ENCODE measurements at places on chromosomes 13 and 19.

GRCh38 chr19:19482809-19483596, 32.3 kb downstream of the TSSK6 start:
- no peak for DNase-seq

DNA sequence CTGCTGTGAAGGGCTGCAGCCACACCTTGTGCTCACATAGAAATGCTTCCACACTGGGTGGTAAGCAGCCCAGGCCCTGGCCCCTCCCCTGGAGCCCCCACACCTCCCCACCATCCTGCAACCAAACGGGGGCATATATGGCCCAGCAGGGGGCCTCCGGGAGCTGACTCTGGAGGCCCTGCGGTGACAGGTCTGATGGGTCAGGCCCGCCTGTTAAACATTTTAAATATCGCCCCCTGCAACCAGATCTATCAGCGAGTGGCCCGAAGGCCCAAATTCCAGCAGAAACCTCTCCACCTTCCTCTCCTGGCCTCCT, 48.0 kb upstream of the KATNAL1 start:
- DNase-seq, result no peak

- no peak for DNase-seq
Measured at GRCh38 chr19:52646571-52647217, 8.5 kb upstream of the ZNF83 start.

DNA sequence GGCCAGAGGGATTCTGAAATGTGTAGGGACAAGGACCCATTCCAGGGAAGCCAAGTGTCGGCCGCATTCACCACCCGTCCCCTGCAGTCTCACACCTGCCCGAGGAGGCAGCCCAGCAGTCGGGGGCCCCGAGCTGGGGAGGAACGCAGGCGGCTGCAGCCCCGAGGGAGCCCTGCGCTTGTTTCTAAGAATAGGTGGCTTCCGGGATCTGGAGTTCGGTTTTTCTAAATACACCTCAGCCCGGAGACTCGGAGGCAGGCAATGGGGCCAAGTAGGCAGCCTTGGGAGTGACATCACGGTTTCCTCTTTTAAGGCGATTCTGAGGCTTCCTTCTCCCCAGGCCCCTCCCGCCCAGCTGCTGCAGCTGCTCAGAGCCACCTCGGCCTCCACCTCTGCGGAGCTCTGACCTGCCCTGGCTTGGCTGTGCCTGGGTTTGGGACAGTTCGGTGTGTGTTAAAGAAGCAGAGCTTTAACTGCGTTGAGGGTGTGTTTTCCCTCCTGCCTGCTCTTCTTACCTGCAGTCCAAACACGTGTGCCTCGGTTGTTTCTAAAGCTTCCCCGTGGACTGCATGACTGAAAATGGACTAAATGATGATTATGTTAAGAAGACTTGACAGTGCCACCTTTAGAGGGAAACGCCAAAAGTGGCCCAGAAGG, 80.5 kb downstream of the COL4A2 start:
- no peak for DNase-seq

GRCh38 chr13:26813980-26814348, 53.4 kb upstream of the GPR12 start:
- no peak for DNase-seq

DNA sequence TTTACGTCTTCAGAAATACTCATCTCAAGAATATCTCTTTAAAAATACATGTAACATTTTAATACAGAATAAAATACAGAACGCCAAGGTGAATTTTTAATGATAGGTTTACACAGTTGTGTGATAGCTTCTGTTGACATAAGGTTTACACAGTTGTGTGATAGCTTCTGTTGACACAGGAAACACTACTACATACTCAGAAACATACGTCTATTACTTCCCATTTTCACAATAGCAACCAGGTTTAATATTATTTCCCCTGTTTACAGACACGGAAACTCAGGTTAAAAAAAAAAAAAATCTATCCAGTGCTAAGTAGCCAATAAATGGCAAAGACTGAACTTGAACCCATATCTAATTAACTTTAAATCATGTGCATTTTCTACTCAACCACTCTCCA, 571.2 kb downstream of the LIG4 start:
- DNase-seq, result no peak

- peak; percentile 66 for DNase-seq
Measured at GRCh38 chr19:49502866-49503581, 6.8 kb downstream of the RPS11 start.

DNA sequence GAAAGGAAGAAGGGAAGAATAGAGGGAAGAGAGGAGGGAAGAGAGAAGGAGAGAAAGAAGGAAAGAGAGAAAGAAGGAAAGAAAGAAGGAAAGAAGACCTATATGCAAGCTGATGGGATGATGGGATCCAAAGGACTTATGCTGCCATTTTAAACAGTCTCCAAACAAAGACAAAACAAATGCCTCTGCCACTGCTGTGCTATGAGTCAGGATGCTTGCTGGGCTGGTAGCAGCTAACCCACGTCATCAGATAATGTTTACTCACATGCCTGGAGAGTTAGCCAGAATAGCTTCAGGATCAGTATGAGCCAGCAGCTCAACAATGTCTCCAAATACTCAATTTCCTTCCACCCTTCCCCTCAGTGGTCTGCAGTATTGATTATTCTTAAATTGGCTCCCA, 12.0 kb upstream of the ZNF274 start:
- no peak for DNase-seq

DNA sequence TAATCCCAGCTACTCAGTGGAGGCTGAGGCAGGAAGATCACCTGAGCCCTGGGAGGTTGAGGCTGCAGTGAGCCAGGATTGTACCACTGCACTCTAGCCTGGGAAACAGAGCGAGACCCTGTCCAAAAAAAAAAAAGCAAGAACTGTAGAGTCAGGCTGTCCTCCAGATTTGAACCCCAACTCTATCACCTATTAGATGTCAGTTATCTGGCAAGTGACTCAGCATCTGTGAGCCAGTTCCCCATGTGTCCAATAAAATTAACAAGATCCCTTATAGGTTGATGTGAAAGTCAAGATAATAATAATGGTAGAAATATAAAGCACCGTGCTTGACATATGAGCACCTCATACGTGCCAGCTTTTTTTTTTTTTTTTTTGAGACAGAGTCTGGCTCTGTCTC, 22.0 kb downstream of the GP6 start:
- no peak for DNase-seq

DNA sequence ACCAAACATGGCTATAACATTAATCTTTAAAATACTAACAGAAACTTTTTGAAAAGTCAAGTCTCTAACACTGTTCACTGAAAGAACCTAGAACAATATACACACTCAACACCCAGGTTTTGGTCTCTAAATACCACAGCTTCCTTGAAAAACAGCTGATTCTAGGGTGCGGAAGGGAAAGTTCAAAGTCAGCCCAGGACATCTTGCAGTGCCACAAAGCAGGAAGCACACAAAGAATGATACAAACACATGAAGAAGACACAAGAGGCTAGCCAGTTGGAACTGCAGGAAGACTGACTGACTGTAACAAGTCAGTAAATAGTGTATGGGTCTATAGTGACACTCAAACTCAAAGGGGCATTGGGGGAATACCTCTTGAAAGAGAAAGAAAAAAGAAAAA, 4.6 kb downstream of the DEDD2 start:
- DNase-seq, result no peak

DNA sequence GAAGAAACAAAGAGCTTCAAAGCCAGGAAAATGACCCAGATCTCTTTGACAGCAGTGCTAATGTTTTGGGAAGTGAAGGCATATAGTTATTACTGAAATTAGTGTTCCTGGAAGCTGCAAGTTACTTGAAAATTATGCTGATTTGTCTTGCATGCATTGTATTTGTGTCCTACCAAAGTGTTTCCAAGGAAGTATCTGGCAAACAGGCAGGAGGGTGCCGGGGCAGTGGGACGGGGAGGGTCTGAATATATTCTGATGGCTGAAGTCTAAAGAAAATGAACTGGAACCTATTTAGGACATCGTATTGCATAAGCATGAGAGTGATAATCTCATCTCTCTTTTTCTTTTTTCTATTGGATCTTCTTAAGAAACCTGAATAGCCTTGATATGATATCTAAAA, 9.0 kb downstream of the RNASEH2B start:
- no peak for DNase-seq

DNA sequence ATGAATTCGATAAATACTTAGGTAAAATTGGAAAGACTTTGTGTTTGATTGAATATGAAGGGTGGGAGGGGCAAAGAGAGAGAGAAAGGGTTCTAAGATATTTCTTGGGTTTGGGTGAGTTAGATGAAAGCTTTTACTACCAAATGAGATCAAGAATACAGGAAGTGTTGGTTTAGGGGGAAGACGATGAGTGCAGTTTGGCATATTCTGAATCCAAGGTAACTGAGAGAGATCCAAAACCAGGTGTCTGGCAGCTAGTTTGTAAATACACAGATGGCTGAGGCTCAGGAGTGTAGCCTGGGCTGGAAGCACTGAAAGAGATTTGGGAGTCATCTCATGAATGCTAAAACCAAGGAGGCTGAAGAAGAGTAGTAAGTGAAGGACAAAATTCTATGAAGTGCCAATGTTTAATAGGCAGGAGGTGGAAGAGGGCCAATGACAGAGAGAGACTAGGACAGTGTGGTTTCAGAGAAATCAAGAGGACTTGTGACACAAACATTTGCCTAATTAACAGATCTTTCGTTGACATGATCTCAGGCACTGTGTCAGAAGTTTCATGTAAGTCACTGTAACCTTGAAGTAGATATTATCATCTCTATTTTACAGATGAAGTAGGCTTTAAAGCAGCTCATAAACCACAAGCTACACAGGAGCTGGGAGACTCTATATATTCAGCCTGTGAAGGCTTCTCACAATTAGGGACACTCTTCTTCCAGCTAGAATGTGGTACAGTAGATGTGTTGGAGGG, 70.2 kb upstream of the ZDHHC20 start:
- no peak for DNase-seq

DNA sequence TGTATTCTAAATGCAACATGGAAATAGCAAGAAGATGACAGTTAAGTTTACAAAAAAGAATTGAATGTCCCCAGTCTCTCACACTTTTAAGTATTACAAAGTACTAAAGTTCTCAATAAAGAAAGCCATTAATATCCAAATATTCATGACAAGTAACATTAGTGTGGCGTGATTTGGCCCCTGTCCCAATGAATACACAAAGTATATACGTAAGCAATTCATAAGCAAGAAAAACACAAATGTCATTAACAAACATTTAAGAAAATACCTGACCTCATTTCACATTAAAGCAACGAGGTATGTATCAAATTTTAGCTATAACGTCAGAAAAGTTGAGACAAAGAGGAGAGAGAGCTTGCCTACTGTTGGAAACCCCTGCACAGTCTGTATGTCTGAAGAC, 241.9 kb upstream of the IRS2 start:
- DNase-seq, result no peak

DNA sequence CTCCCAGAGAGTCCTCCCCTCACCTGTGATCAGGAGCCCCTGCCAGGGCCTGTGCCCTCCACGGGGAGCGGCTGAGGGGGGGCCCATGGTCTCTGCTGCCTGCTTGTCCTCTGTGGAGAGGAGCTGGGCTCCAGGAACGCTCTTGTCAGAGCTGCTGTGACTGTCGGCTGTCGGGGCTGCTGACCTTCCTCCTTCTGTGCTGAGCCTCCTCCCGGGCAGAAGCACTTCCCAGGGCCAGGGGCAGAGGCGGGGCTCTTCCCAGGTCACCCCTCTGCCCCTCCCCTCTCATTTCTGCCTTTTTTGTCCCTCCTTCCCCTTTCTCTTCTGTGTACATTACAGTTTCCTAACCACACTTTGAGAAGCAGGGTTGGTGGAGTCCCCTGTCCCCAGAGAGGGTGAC, at the start of gene CEACAM4:
Gene CEACAM4 (minus strand): TSS at position 198 of the 400 bp plus-strand sequence. CDS start 111 bp downstream, at position 87.
- no peak for DNase-seq

DNA sequence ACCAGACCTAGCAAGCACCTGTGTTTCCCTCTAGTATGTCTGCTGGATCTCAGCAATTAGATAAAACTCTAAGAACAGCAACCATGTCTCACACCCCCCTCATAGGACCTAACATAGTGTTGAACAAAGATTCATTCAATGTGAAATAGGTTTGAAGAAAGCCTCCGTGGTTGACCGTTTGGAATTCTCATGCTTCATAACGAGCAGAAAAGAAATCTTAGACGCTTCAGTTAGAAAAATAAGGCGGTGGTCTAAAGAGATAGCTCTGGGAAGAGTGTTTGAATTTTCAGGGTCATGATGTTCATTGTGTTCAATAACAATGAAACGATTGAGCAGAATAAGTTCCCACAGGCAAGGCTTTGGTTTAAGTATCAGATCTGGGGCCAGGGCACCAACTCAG, 332.9 kb downstream of the COG6 start:
- DNase-seq, result no peak

- peak; percentile 45 for DNase-seq
Measured at GRCh38 chr13:80363890-80364503, 23.1 kb upstream of the SPRY2 start.

All from GM03348 (cell line).